B cell (primary cell): ENCODE measurements at places on chromosomes 12 and 14. TPM values are rescaled to one million over a fixed set of nuclear protein-coding genes. Genes with fewer than 3 reads are reported as not detected.

DNA sequence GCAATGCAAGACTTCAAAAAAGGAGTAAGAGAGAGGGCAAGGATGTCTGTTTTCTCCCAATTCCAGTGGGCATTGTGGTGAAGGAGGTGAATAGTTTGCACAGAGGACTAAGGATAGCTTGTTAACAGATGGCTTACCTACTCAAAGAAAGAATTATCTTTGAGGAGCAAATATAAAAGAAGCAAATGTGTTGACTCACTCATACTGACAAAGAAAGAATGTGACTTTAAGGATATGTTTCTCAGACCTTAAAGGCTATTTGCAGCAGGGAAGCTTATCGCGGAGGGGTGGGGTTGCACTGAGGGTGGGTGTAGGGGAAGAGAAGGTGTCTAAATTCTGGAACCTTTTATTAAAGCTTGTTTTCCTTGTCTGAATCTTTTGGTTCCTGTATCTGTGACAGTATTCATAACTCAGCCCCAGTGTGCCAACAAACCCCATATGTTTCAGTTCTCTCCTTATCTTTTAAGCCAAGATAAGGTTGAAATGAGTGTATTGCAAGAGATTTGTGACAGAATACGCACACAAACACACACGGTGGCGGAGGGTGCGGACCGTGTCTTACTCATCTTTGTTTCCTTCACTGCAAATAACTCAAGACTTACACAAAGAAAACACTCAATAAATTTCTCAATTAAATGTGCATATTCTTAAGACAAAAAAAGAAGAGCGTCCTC, 146.4 kb upstream of the ARID2 start:
- H3K36me3 ChIP-seq, result no peaks in the 10 kb centered on the region
- H3K27me3 ChIP-seq, result no peaks in the 10 kb centered on the region
- H3K4me1 ChIP-seq, result no peaks in the 10 kb centered on the region
- H3K27ac ChIP-seq, result no peak overlapping the region

DNA sequence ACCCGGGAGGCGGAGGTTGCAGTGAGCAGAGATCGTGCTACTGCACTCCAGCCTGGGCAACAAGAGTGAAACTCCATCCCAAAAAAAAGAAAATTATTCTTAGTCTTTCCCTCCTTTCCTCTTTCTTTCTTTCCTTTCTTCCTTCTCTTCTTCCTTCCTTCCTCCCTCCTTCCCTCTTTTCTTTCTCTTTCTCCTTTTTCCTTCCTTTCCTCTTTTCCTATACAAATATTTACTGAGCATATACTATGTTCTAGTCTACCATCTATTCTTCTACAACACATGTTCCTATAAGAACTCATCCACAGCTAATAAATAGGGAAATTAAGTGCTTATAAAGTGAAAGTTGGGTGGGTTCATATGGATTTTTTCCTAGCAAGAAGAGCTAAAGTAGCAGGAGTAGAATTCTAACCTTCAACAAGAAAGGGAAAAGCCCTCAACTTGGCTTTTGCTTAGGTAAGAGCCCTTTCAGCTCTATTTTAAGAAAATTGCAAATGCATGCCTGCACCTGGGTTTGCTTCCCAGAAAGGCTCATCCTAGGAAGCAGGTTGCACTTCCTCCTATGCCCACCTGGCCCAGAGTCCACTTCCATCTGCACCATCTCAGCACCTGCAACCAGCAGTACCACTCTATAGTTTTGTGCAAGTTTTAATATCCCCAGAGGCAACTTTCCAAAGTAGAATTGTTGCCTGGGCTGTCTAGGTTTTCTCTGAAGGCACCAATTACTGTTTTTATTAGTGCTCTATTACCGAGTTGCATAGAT, 122.0 kb upstream of the CCND2 start:
- no peaks in the 10 kb centered on the region for H3K27me3 ChIP-seq
- H3K4me1 ChIP-seq, result peaks cover 83% of the 10 kb centered on the region
- no peak overlapping the region for H3K4me3 ChIP-seq
- DNase-seq, result no peak
- no peaks in the 10 kb centered on the region for H3K36me3 ChIP-seq

DNA sequence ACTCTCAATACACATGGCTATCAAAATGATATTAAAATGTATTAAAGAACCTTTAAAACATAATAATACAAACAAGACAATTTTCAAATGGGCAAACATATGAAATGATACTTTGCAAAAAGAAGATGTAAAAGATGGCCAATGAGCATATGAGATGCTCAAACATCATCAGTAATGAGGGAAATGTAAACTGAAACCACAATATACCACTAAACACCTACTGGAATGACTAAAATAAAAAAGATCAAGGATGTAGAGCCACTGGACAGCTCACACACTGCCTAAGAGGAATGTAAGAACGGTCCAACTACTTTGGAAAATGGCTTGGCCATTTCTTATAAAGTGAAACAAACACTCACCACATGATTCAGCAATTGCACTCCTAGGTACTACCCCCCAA, 97.2 kb upstream of the BBS10 start:
- DNase-seq, result no peak
- no peaks in the 10 kb centered on the region for H3K36me3 ChIP-seq
- no peaks in the 10 kb centered on the region for H3K4me1 ChIP-seq
- no peaks in the 10 kb centered on the region for H3K27me3 ChIP-seq
- H3K4me3 ChIP-seq, result no peak overlapping the region
- H3K27ac ChIP-seq, result no peak overlapping the region

GRCh38 chr14:44896275-44897040, 65.3 kb downstream of the KLHL28 start:
- H3K4me3 ChIP-seq, result peak overlapping the region; percentile 87
- H3K36me3 ChIP-seq, result no peaks in the 10 kb centered on the region
- H3K27me3 ChIP-seq, result no peaks in the 10 kb centered on the region
- H3K27ac ChIP-seq, result peak overlapping the region; percentile 48
- peaks cover 11% of the 10 kb centered on the region for H3K4me1 ChIP-seq

GRCh38 chr14:59004012-59004411, 184.5 kb upstream of the DAAM1 start:
- H3K27me3 ChIP-seq, result no peaks in the 10 kb centered on the region
- no peaks in the 10 kb centered on the region for H3K36me3 ChIP-seq
- no peak for DNase-seq
- no peak overlapping the region for H3K27ac ChIP-seq

DNA sequence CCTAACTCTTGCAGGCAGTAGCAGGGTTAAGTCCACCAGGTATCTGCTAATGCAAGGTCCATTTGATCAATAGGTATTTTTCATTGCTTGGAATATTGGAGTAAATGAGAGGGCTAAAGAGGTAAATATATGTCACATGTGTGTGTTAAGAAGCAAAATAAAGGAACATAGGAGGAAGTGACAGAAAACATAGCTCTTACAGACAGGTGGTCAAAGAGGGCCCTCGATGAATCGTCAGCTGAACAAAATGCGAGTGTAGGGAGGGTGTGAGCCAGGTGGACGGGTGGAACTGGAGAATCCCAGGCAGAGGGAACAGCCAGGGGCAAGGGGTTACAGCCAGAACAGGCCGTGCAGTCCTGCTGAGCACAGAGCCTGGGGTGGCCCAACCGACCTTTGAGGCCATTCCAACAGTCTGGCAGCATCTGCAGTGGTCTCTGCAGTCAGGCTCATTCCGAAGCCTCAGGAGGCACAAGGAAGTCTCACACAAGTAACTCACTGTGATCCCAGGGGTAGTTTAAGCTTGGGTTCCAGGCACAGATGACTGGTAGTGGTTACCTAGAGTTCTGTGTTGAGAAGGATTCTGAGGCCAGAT, 43.2 kb downstream of the CCDC88C start:
- H3K36me3 ChIP-seq, result no peaks in the 10 kb centered on the region
- H3K27ac ChIP-seq, result peak overlapping the region; percentile 80
- DNase-seq, result peak; percentile 36
- H3K27me3 ChIP-seq, result no peaks in the 10 kb centered on the region
- peaks cover 99% of the 10 kb centered on the region for H3K4me1 ChIP-seq

GRCh38 chr14:100292301-100292775, 13.9 kb downstream of the SLC25A29 start:
- H3K4me3 ChIP-seq, result no peak overlapping the region
- H3K27me3 ChIP-seq, result no peaks in the 10 kb centered on the region
- peaks cover 40% of the 10 kb centered on the region for H3K4me1 ChIP-seq
- no peak overlapping the region for H3K27ac ChIP-seq

Gene ZNF410
- total RNA-seq, result 58.3 and 69.0 TPM in 2 replicates

Gene ESR2
- total RNA-seq, result 87.8 and 98.7 TPM in 2 replicates

DNA sequence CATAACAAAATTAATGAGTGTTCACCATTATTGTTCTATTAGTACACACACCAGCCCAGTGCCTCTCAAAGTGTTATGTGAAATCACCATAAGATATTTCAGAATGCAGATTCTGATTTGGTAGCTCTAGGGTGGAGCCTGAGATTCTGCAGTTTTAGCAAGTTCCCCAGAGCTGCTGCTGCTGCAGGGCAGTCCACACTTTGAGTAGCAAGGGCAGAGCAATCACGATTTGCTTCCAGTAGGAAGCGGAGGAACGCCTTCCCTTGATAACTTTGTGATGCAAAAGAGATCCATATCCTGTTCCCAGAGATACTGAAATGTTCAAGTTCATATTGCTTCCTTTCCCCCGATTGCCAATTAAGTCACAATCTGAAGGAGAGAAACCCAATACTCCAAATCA, 57.9 kb downstream of the SLC17A8 start:
- H3K27ac ChIP-seq, result no peak overlapping the region
- no peaks in the 10 kb centered on the region for H3K36me3 ChIP-seq
- H3K4me1 ChIP-seq, result no peaks in the 10 kb centered on the region
- DNase-seq, result no peak
- no peaks in the 10 kb centered on the region for H3K27me3 ChIP-seq
- H3K4me3 ChIP-seq, result no peak overlapping the region

- peaks cover 4% of the 10 kb centered on the region for H3K4me1 ChIP-seq
- H3K4me3 ChIP-seq, result no peak overlapping the region
- no peak overlapping the region for H3K27ac ChIP-seq
- DNase-seq, result no peak
- no peaks in the 10 kb centered on the region for H3K27me3 ChIP-seq
- no peaks in the 10 kb centered on the region for H3K36me3 ChIP-seq
These were observed 5.5 kb upstream of the PCED1B start for GRCh38 chr12:47073951-47074350.

GRCh38 chr12:48687592-48687991, 5.6 kb upstream of the KANSL2 start:
- no peaks in the 10 kb centered on the region for H3K36me3 ChIP-seq
- no peak overlapping the region for H3K4me3 ChIP-seq
- H3K27ac ChIP-seq, result no peak overlapping the region

Gene SVOP
- total RNA-seq, result not detected in 2 replicates

- H3K4me1 ChIP-seq, result no peaks in the 10 kb centered on the region
- no peak overlapping the region for H3K4me3 ChIP-seq
- DNase-seq, result no peak
- H3K36me3 ChIP-seq, result no peaks in the 10 kb centered on the region
These were observed 31.3 kb upstream of the ULK1 start for GRCh38 chr12:131862994-131863710.

Gene VWF
- total RNA-seq, result not detected in 2 replicates

- H3K27me3 ChIP-seq, result no peaks in the 10 kb centered on the region
- H3K27ac ChIP-seq, result no peak overlapping the region
- H3K36me3 ChIP-seq, result no peaks in the 10 kb centered on the region
- H3K4me3 ChIP-seq, result no peak overlapping the region
- DNase-seq, result no peak
These were observed 53.3 kb downstream of the BICD1 start for GRCh38 chr12:32159925-32160324.

DNA sequence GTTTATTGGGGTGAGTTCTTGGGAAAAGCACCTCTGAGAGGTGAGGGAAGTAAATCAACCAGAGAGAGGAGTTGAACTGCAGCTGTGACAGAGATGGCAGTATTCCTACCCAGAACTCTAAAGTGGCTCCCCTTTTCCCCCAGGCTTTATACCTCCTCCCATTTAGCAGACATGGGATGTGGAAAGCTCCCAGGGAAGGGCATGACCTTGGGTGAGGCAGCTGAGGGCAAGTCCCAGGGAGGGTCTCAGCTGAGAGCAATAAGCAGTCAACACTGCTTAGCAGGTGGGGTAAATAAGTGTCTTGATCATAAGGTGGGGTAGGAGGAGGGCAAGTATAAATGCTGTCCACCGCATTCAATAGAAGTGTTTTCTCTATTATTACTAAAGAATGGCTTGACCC, 143.0 kb downstream of the AKAP6 start:
- H3K27me3 ChIP-seq, result no peaks in the 10 kb centered on the region
- no peak overlapping the region for H3K4me3 ChIP-seq
- no peak overlapping the region for H3K27ac ChIP-seq
- H3K36me3 ChIP-seq, result no peaks in the 10 kb centered on the region

Gene PTPRB
- total RNA-seq, result not detected in 2 replicates

DNA sequence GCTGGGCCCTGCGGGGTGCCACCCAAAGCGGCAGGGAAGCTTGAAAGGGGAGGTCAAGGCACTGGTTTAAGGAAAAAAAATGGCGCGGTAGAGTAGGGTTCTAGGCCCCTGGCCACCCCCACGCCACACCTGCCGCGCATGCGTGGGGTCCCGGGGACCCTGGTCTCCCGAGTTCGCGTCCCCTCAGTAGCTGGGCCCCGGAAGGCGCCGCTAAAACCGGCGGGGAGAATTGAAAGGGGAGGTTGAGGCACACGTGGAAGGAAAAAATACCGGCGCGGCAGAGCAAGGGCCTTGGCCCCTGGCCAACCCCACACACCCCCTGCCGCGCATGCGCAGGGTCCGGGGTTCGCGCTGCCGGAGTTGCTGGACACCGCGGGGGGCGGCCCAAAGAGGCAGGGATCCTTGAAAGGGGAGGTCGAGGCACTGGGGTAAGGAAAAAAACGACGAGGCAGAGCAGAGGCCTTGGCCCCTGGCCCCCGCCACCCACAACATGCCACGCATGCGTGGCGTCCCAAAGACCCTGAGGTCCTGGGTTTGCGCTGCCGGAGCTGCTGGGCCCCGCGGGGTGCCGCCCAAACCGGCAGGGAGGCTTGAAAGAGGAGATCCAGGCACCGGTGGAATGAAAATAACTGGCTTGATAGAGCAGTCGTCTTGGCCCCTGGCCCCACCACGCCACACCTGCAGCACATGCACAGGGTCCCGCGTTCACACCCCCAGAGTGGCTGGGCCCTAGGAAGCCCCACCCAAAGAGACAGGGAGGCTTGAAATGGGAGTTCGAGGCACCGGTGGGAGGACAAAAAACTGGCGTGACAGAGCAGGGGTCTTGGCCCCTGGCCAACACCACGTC, 314.5 kb downstream of the ALG10 start:
- no peak for DNase-seq
- H3K36me3 ChIP-seq, result no peaks in the 10 kb centered on the region
- H3K4me3 ChIP-seq, result no peak overlapping the region
- no peaks in the 10 kb centered on the region for H3K27me3 ChIP-seq
- H3K27ac ChIP-seq, result no peak overlapping the region
- no peaks in the 10 kb centered on the region for H3K4me1 ChIP-seq

- H3K27ac ChIP-seq, result no peak overlapping the region
- no peaks in the 10 kb centered on the region for H3K36me3 ChIP-seq
- no peak for DNase-seq
- no peak overlapping the region for H3K4me3 ChIP-seq
- no peaks in the 10 kb centered on the region for H3K27me3 ChIP-seq
These were observed 1057.7 kb downstream of the VRK1 start for GRCh38 chr14:97854918-97855317.

- no peaks in the 10 kb centered on the region for H3K27me3 ChIP-seq
- peaks cover 26% of the 10 kb centered on the region for H3K4me1 ChIP-seq
- H3K4me3 ChIP-seq, result no peak overlapping the region
These were observed 280.0 kb upstream of the CRY1 start for GRCh38 chr12:107373238-107373809.

Gene FAM181A
- total RNA-seq, result not detected in 2 replicates

Gene TCL1B
- 5.5 and 5.7 TPM in 2 replicates for total RNA-seq
